ENCODE measurements at places on chromosomes 5 and 9.

DNA sequence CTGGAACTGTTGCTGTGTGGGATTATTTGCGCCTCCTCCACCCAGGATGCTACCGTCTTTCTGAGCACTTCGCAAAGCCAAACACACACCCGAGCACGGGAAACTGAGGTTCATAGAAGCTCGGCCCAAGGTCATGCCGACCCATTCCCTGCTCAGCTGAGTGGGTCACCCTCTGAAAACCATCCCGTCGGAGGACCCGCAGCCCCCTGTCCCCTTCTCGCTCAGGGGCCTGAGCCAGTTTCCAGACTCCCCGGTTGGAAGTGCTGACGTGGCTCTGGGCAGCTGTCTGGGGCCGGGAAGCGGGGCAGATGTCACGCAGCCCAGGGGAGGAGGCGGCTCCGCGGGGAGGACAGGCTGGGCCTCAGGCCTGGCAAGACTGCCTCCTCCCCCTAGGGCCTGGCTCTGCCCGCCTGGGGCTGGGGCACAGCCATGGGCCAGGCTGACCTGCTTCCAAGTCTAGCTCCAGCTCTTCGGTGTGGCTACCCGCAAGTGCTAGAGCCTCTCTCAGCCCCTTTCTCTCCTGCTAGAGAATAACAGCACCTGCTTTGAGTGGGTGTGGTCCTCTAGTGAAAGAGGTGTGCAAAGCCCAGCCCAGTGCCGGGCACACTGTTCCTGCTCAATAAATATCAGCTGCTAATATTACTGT is 9.9 kb upstream of the CXXC5 start:
- peak; percentile 64 for ATAC-seq

GRCh38 chr9:84945878-84946538 is 276.5 kb downstream of the NTRK2 start:
- peak; percentile 87 for ATAC-seq

DNA sequence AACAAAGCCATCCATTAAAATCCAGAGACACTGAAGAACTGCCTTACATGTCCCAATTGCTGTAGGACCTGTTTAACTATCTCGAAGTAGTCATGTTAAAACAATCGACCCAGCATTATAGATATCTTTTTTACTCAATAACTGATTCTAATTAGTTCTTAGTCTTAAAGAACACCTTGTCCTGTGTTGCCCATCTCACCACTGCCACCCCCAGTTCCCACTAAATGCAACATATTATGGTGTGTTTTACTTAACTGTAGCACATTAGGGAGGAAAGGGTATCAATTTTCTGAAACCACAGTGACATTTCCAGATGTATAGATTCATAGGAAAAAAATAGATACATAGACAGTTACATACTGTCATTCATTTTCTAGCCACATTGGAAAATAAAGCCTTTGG is 221.2 kb downstream of the MEF2C start:
- no peak for ATAC-seq

- ATAC-seq, result no peak
Observed at GRCh38 chr9:106911951-106912350, 49.0 kb downstream of the ZNF462 start.

DNA sequence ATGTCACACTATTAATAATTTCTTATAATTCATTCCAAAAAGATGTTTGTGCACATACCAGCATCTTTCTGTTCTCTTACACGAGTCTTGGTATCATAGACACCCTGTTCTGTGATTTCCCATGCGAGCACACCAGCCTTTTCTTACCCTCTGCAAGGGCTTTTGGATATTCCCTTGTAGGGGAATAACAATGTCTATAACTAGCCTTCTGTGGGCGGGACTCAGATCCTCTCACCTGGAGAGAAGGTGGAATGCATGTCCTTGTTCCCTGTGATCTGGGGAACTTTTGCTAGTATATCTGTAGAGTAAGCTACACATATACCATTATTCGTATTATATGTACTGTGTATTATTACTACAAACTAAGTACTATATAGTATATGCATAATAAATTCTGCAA is 44.8 kb downstream of the EHMT1 start:
- ATAC-seq, result no peak

- ATAC-seq, result no peak
Observed at GRCh38 chr5:82487131-82487530, 209.0 kb upstream of the RPS23 start.

DNA sequence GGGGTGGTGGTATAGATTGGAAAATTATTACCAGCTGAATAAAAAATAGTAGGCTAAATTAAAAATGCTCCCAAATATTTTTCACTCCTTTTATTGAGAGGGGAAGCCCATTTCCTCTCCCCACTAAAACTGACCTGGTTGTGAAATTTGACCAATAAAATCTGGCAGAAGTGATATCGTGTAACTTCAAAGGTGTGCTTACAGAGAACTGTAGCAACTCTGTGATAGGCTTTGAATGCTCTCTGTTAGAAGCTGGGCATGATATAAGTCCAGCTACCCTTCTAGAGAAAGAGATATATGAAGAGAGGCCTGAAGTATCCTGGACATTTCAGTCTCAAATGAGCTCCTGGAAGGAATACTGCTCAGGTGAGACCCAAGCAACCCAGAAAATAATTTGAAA is 10.2 kb upstream of the RFK start:
- no peak for ATAC-seq

GRCh38 chr5:172713113-172713808 is 57.7 kb downstream of the DUSP1 start:
- ATAC-seq, result peak; percentile 64

DNA sequence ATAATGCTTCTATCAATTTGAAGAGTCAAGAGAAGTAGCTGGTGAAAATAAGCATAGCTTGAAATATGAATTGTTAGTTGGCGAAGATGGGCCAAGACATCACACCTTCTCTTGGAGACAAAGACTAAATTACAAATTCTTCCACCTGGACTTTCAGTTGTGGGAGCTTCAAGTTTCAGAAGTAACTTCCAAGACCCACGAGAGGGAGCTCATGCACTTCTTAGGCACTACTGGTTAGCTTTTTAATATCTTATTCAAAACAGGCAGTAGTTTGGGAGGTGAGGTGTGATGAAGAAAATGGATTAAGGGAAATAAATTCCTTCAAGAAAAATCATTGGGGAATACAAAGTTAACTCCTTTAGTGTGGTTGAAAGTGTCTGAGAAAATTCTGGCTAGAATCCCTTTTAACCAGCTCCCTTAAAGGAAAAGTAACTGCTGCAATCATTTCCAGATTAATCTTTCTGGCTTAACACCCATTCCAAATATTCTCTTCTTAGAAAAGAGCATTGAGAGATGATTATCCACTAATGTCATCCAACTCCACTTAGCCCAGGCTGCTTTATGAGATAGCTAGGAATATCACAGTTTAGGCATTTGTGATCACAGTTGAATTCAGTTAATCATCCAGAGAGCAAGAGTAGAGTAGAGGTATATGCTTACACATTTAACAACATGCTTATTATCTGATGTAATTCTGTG is 139.5 kb upstream of the DMRTA1 start:
- ATAC-seq, result no peak

- peak; percentile 62 for ATAC-seq
Observed at GRCh38 chr9:29838491-29839020, 2265.3 kb upstream of the C9orf72 start.

GRCh38 chr5:151077967-151078366 is 2.9 kb downstream of the TNIP1 start:
- ATAC-seq, result no peak

GRCh38 chr9:75532233-75533050 is 358.0 kb upstream of the PCSK5 start:
- no peak for ATAC-seq

DNA sequence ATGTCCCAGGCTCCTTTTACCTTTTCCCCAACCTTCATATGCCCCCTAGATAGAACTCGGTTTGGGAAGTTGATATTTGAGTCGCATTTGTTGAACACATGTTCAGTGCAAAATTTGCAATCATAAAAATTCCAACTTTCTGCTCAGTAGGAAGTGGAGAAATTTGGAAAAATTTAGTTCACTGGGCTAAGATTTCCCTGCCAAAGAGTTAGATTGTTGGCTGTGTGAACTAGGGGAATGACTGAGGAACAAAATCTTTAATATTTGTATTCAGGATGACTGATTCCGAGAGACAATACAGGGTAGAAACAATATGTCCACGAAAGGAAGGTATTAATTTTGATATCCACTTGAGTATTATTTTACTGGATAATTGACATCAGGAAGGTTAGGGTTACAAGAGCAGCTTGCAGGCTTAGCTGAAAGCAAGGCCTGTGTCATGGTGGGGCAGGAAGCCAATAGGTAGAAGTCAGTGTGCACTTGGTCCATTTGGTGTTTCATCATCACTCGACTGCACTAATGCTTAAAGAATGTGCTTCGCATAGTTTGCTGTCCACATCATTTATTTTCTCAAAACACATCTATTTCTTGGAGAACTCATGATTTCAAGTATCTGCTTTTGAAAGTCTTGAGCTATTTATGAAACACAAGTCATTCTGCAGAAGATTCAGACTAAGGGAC is 59.4 kb upstream of the GNA14 start:
- peak; percentile 92 for ATAC-seq

DNA sequence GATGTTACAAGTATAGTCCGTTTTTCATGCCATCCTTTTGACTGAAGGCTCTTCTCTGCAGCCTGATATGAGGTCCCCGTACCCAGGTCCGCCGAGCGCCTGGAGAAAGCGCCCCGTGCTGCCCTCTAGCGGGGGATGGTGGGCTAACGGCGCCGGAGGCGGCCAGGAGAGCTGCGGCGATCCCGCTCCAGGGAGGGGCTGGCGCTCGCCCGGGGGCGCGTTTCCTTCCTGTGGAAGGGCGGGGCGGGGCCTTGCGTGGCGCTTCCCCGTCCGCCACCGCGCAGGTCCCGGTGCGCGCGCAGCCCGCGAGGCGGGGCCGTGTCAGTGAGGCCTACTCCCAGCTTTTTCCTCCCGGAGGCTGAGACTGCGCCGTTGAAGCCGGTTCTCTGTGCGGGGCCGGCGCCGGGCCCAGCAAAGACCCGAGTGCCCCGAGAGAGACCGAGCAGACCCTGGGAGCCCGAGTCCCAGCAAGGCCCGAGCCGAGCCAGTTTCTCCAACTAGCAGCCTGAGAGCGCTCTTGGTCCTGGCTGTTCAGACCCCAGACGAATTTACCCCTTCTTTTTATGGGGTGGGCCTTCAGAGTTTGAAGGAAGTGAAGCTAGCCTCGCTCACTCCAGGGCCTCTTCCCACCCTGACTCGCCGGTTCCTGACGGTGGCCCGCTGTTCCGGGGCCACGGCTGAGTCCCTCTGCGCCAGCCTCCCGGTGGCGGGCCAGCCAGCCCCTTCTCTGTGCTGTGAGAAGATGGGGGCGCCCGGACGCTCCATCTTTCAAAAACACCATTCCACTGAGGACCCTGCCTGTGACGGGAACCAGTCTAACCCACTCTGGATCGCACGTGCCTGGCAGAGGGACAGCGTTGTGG is 9.7 kb upstream of the PHF2 start:
- ATAC-seq, result peak; percentile 94

- ATAC-seq, result no peak
Observed at GRCh38 chr9:33153666-33154065, 13.5 kb downstream of the B4GALT1 start.

DNA sequence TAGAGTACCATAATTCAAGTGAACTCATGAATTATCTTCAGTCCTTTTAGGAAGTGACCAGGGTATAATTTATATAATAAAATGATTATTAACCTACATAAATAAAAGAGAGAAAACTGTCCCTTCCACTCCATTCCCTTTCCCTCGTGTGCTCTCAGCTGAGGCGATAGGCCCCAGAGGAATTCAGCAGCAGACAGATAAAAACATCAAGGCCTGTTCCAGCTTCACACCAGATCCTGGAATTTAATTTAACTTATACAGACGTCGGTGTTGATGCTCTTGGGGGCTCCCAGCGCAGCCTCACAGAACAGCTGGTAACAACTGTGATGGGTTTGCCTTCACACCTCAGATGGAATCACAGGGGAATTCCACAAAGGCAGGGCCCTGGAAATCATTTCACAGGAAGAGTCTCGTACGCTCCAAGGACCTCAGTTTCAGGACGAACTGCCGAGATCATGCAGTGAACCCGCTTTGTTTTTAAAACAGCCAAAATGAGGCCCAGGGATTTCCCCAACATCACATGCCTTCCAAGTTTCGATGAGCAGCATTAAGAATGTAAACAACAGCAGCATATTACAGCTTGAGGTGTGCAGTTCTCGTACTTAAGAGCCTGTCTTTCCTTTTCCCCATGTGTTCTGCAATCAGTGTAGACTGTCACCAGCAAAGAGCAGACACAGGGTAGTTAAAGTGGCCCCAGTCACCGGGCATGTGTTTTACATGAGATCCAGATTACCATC is 73.6 kb upstream of the ALDH1B1 start:
- peak; percentile 95 for ATAC-seq

GRCh38 chr9:114089206-114089840 is 9.8 kb downstream of the KIF12 start:
- ATAC-seq, result no peak

GRCh38 chr9:133251773-133252172 is 23.2 kb downstream of the ABO start:
- no peak for ATAC-seq

DNA sequence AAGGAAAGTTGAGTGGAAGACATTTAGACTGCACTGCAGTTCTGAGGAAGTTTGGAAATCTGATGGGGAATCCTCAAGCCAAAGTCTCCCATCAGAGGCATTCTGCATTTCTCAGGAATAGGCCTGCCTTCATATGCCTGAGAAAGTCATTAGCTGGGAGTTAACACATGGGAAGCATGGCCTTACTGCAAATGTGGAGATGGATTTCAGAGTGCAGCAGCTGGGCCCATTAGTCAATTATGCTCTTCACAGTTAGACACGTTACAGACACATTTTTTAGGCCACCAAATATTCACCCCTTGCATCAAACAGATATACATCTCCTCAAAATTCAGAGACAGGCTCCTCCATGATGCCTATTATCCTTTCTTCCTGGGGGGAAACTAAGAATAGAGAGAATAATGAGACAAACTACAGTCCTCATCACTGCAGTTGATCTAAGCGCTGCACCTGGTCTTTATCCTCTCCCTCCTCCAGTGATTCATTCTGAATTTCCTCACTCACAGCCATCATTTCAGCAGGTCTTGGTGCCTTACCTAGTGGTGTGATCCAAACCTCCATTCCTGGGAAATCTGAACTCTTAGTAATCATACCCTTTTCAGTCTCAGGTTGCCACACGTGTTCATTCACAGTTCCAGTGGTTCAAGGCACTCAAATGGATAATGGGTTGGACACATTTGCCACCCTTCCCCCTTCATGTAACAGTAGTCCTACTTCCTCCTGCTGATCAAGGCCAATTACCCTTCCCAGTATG is 47.9 kb upstream of the PPP2CA start:
- ATAC-seq, result no peak

DNA sequence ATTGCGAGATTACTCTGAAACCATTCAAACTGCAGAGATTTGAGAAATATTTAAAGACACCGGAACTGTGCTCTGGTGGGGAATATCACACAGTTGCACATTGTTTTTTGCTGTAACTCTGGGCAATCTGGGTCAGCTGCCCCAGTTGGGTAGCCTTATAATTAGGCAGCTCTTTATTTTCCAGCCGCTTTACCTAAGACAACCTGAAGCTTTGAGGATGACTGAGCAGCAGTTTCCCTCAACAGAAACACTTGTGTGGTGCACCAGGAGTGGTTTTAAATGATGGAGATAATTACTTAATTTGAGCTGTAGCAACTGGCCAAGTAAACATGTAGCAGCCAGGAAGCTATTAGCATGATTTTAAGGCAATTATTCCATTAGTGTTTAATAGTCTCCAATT is 2.9 kb downstream of the PLCXD3 start:
- no peak for ATAC-seq
